ENCODE measurements at places on chromosomes 3 and 15.

DNA sequence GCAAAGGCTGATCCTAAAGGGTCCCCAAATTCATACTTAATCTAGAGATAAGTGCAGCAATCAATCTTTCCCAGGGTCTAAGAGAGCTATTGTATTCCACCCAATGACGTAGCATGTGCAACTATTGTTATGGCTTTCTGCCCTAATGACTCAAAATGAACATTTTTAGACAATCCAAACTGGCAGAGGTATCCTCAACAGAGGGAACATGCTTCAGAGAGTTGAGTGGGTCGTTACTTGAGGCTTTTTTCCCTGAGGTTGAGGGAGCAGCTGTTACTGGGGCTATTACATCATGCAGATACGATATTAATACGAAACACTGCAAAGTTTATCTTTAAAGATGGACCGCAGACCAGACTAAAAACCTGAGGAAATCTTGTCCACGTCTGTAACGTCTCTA, 278.3 kb upstream of the WNT5A start:
- H3K27me3 ChIP-seq: peaks cover 4% of the 10 kb centered on the region
- H3K36me3 ChIP-seq: no peaks in the 10 kb centered on the region
- H3K4me1 ChIP-seq: no peaks in the 10 kb centered on the region
- H3K27ac ChIP-seq: no peak overlapping the region
- DNase-seq: no peak
- H3K4me3 ChIP-seq: no peak overlapping the region

GRCh38 chr3:128879991-128880390, 571 bp downstream of the ACAD9 start:
- H3K4me1 ChIP-seq: peaks cover 67% of the 10 kb centered on the region
- H3K4me3 ChIP-seq: peak overlapping the region; percentile 97
- no peaks in the 10 kb centered on the region for H3K27me3 ChIP-seq

- no peak overlapping the region for H3K4me3 ChIP-seq
- no peak for DNase-seq
- H3K27me3 ChIP-seq: peaks cover 31% of the 10 kb centered on the region
- no peaks in the 10 kb centered on the region for H3K36me3 ChIP-seq
Observed at GRCh38 chr15:62935300-62936081, 107.1 kb upstream of the TPM1 start.

- no peaks in the 10 kb centered on the region for H3K27me3 ChIP-seq
- no peak overlapping the region for H3K27ac ChIP-seq
- no peaks in the 10 kb centered on the region for H3K4me1 ChIP-seq
Observed at GRCh38 chr3:181056136-181056732, 66.7 kb upstream of the DNAJC19 start.

DNA sequence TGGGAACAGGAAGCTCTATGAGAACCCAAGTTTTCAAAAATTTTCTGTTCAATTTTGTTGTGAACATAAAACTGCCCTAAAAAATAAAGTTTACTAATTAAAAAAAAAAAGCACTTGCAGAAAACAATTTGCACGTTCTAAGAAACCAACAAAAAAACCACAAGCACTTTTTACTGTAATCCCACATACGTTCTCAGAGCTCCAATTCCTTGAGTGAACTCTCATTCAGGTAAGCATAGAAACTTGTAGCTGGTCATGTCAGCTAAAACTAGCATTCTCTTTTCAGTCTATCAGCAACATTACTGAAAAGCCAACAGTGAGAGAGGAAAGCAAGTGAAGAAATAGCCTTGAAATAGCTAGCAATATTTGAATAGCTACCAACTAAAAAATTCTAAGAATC, 11.5 kb upstream of the TMF1 start:
- peaks cover 44% of the 10 kb centered on the region for H3K4me1 ChIP-seq
- no peak for DNase-seq
- H3K36me3 ChIP-seq: peaks cover 43% of the 10 kb centered on the region
- H3K27me3 ChIP-seq: no peaks in the 10 kb centered on the region
- no peak overlapping the region for H3K27ac ChIP-seq

- no peak overlapping the region for H3K4me3 ChIP-seq
- DNase-seq: no peak
- H3K36me3 ChIP-seq: no peaks in the 10 kb centered on the region
- H3K27ac ChIP-seq: no peak overlapping the region
- peaks cover 3% of the 10 kb centered on the region for H3K27me3 ChIP-seq
Observed at GRCh38 chr3:124766113-124767095, 36.2 kb downstream of the UMPS start.

GRCh38 chr3:5231074-5231473, 43.6 kb downstream of the EDEM1 start:
- no peaks in the 10 kb centered on the region for H3K27me3 ChIP-seq
- DNase-seq: no peak
- H3K36me3 ChIP-seq: no peaks in the 10 kb centered on the region
- H3K27ac ChIP-seq: no peak overlapping the region

- H3K27ac ChIP-seq: no peak overlapping the region
- H3K4me3 ChIP-seq: no peak overlapping the region
- no peaks in the 10 kb centered on the region for H3K36me3 ChIP-seq
- DNase-seq: no peak
- no peaks in the 10 kb centered on the region for H3K27me3 ChIP-seq
- H3K4me1 ChIP-seq: no peaks in the 10 kb centered on the region
Observed at GRCh38 chr15:55909036-55909811, 84.2 kb downstream of the NEDD4 start.

- peaks cover 5% of the 10 kb centered on the region for H3K27me3 ChIP-seq
- DNase-seq: no peak
- H3K36me3 ChIP-seq: no peaks in the 10 kb centered on the region
- H3K27ac ChIP-seq: no peak overlapping the region
Observed at GRCh38 chr15:69725957-69726356, 273.3 kb downstream of the RPLP1 start.

GRCh38 chr15:70672081-70672480, 91.3 kb downstream of the UACA start:
- no peak overlapping the region for H3K27ac ChIP-seq
- H3K4me3 ChIP-seq: no peak overlapping the region
- DNase-seq: no peak
- H3K36me3 ChIP-seq: no peaks in the 10 kb centered on the region

DNA sequence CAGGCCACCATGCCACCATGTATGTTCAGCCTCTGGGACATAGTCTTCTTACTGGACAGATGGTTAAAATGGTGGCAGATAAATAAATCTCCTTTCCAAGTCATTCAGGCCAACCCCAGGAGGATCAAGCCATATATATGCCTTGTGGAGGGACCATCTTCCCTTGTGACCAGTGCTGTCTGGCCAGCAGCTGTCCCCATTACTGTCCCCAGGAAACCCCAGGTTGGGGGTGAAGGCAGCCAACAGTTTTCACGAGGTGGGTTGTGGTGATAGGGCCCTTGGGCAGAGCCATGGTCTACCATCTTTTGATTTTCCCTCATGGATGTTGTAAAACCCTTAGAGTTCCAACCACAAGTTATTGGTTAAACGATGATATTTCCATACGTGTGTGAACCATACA, 48.7 kb upstream of the PCSK6 start:
- no peaks in the 10 kb centered on the region for H3K4me1 ChIP-seq
- no peak for DNase-seq
- no peaks in the 10 kb centered on the region for H3K36me3 ChIP-seq
- H3K4me3 ChIP-seq: no peak overlapping the region

- no peak overlapping the region for H3K27ac ChIP-seq
- peaks cover 41% of the 10 kb centered on the region for H3K36me3 ChIP-seq
- no peaks in the 10 kb centered on the region for H3K27me3 ChIP-seq
- H3K4me1 ChIP-seq: no peaks in the 10 kb centered on the region
- H3K4me3 ChIP-seq: no peak overlapping the region
Observed at GRCh38 chr3:126013751-126014156, 44.8 kb downstream of the ROPN1B start.

DNA sequence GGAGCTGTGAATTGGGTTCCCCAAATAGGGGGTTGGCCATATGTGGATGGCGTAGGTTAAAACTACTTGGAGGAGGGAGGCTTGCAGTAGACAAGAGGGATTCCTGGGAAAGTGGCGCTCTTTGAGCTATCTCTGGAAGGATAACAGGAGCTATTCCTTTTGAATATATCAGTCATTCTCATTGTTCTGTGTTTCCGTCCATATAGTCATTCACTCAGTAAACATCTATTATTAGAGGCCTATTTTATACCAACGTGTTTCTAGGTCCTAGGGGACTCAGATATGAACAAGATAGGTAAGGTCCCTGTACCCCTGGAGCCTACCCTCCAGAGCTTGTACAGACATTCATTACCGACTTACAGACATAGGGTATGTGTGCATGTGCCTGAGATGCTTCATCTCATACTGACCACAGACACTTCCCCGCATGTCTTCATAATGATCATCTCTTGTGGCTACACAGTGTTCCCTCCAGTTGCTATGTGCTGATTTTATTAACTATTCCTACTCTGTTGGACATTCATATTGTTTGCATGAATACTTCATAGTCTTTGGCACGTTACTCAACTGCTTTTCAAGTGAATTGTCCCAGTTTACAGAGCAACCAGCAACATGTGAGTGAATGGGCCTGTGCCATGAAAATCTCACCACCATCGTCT, 55.8 kb upstream of the VILL start:
- no peak overlapping the region for H3K27ac ChIP-seq
- H3K4me3 ChIP-seq: no peak overlapping the region
- DNase-seq: no peak
- H3K27me3 ChIP-seq: no peaks in the 10 kb centered on the region
- no peaks in the 10 kb centered on the region for H3K36me3 ChIP-seq
